Breast epithelium (tissue), 4 donors: ENCODE measurements at places on chromosomes 5 and 9. TPM values are rescaled to one million over a fixed set of nuclear protein-coding genes. Genes with fewer than 3 reads are reported as not detected.

The UBE2QL1 gene
- 1.8 TPM for total RNA-seq

The HMHB1 gene
- total RNA-seq, result not detected

The IFNA1 gene
- not detected for total RNA-seq

The ZDHHC11B gene
- 3.9 TPM for total RNA-seq

The CRB2 gene
- not detected for total RNA-seq

DNA sequence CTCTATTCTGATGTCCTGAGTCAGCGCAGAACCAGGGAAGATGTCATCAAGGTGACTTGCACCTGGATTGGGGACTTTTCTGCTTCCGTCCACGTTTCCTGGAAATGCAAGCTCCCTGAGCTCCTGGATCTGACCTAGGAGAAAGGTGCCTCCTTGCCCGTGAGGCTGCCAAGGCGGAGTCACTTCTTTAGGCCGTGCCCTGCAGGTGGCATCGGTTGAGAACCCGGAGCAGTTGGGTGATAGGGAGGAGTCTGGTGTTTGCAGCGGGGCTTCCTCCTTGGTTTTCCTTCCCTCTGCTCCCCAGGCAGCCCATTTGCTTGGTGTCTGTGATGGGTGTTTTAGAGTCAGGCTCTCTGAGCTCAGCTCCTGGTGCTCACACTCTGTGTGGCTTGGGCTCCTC lies 15.2 kb downstream of the NANS start:
- H3K36me3 ChIP-seq, result no peaks in the 10 kb centered on the region
- H3K4me1 ChIP-seq, result no peaks in the 10 kb centered on the region
- H3K4me3 ChIP-seq, result no peak overlapping the region
- peak overlapping the region; percentile 77 for H3K27ac ChIP-seq
- no peak for DNase-seq

DNA sequence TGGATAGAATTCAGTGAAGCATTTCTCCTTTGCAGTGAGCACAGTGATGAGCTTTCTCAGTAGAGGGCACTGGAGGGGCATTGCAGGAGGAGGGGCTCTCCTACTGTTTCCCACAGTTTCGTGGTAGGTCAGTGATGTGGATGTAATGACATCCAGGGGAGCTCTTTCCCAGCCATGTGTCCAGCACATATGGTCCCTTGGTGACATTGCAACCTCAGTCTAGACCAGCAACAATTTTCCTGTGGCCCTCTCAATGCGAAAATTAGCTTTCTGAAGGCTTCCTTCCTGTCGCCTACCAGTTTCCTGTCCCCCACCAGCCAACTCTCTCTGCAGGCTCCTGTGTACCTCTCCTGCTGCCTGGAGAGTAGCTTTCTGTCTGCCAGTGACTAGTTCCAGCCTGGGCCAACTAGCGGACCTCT lies 6.9 kb upstream of the PDCL start:
- no peaks in the 10 kb centered on the region for H3K27me3 ChIP-seq
- no peaks in the 10 kb centered on the region for H3K36me3 ChIP-seq
- no peak overlapping the region for H3K27ac ChIP-seq
- H3K4me3 ChIP-seq, result no peak overlapping the region
- no peaks in the 10 kb centered on the region for H3K4me1 ChIP-seq
- DNase-seq, result no peak

GRCh38 chr9:8980496-8981013 lies 1181.0 kb upstream of the DMAC1 start:
- no peak for DNase-seq
- no peaks in the 10 kb centered on the region for H3K4me1 ChIP-seq
- no peak overlapping the region for H3K4me3 ChIP-seq
- no peaks in the 10 kb centered on the region for H3K27me3 ChIP-seq

- peak overlapping the region; percentile 45 for H3K4me3 ChIP-seq
- peaks cover under 1% of the 10 kb centered on the region for H3K4me1 ChIP-seq
- H3K27ac ChIP-seq, result no peak overlapping the region
- H3K27me3 ChIP-seq, result peaks cover 16% of the 10 kb centered on the region
- H3K36me3 ChIP-seq, result no peaks in the 10 kb centered on the region
These were observed 8.0 kb downstream of the LRRC26 start for GRCh38 chr9:137161558-137162486.

- no peak overlapping the region for H3K4me3 ChIP-seq
- no peaks in the 10 kb centered on the region for H3K27me3 ChIP-seq
- no peak for DNase-seq
- H3K4me1 ChIP-seq, result peaks cover 2% of the 10 kb centered on the region
- H3K27ac ChIP-seq, result peak overlapping the region; percentile 46
These were observed 7.2 kb downstream of the FAM219A start for GRCh38 chr9:34451135-34451534.

DNA sequence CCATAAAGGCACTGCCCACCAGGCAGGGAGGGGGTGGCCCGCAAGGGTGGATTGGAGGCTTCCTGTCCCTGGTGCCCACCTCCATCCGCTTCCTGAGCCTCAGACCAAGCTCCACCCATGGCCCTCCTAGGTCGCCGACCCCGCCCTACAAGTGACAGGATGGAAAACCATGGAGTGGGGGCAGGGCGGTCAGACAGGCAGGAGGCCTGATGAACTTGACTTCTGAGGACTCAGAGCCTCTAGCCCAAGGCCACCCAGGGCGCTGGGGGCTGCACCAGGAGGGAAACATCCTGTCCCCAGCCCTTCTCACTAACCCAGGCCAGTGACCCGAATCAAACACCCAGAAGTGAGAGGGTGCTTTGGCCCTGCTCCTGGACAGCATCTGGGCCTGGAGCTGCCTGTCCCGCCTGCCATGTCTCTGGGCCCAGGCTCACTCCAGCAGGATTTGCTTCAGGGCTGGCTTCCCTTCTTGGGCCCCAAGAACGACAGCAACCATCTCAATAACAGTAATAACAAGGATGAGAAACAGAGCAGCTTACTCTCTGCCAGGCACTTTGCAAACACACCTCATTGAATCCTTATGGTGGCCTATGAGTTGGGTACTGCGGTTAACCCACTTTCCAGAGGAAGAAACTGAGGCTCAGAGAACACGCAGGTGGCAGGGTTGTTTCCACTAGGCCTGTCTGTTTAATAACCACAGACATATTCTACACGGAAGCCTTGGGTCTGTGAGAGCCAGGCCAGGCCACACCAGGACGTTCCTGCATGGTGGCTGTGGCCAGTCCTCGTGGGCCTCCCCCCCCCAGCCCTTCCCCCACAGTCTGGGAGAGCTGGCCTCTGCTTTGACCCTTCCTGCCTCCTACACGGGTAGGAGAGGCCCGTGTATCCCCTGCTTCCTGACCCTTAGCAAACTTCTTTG lies 4.4 kb upstream of the ST6GALNAC6 start:
- peaks cover 17% of the 10 kb centered on the region for H3K4me1 ChIP-seq
- no peak for DNase-seq
- H3K4me3 ChIP-seq, result no peak overlapping the region
- no peaks in the 10 kb centered on the region for H3K36me3 ChIP-seq

DNA sequence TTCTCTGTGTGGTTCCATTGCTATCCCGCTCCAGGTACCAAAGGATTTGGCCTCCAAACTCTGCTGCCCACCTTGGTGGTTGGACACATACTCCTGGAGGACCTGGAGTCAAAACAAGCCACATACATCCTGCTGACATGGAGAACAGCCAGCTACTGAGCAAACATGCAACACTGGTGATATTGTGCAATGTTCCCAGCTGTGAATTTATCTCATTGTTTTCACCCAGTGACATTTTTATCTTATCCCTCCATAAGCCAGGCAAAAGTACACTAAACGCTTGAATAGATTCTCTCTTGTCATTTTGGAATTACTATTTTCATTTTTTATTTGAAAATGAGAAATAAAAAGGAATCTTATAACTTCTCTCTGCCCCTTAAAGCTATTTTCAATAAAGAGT lies 11.1 kb upstream of the CTSL start:
- no peak overlapping the region for H3K27ac ChIP-seq
- no peak overlapping the region for H3K4me3 ChIP-seq
- no peaks in the 10 kb centered on the region for H3K27me3 ChIP-seq
- H3K4me1 ChIP-seq, result no peaks in the 10 kb centered on the region

DNA sequence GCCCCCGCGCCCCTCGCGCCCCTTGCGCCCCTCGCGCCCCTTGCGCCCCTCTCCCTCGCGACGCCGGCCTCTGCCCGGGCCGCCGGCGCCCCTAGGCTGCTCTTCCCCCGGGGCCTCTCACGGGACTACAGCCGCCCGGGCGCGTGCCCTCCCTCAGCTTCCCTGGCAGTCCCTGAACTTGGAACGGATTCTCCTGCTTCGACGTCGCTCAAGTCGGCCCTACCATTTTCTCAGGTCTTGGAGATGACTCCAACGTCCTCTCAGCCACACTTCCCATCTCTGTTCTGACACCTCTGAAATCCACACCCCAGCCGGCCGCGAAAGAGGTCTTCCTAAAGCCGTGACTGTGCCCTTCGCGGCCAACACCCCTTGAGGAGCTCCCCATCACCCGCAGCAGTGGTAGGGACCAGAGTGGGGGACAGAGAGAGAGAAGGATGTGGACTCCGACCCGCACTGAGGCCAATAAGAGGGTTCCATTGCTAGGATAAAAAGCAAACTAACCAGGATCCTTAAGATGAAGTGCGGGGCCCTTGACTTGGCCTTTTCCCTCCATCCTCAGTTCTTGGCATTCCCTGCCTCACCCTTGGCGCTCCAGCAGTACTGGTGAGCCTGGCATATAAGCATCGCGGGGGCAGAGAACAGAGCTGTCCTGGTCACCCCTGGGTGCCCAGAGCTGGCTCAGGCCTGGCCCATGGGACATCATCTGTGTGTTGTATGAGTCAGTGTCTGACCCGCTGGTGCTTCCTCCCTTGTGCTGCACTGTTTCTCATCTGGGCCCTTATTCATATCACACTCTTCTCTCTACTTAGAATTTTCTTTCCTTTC lies 38.6 kb upstream of the GARNL3 start:
- H3K4me3 ChIP-seq, result peak overlapping the region; percentile 76

DNA sequence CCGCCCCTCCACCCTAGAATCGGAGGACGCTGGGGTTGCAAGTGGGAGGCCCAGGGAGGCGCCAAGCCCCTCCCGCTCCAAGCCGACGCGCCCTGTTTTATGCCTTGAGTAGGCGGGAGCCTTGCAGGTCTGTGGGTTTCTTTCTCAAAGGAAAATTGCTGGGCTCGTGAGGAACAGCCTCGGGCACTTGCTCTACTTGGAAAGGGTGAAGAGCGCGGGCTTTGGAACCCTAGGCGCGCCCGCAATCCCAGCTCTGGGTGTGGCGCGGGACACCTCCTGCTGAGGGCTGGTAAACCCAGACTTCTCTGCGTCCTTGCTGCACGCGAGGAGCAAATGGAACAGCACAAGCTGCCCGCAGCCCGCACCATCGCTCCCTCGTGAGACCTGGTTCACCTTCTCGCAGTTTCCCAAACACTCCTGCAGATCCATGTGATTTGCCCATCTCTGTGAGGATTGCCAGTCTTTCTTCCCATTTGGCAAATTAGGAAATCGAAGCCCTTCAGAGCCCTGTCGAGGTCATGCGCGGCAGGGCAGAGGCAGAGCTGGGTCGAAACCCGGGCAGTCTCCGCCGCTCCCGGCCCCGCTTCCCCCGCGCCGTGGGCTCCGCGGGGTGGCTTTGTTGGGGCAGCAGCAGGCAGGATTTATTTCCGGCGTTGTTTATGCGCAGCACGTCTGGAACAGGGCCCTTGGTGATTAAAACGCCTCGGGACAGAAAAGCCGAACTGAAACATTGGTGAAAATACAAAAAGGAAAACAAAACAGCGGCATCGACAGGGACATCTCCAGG lies 98.4 kb upstream of the CPLX2 start:
- H3K27ac ChIP-seq, result no peak overlapping the region
- no peaks in the 10 kb centered on the region for H3K36me3 ChIP-seq
- DNase-seq, result no peak
- peak overlapping the region; percentile 41 for H3K4me3 ChIP-seq

DNA sequence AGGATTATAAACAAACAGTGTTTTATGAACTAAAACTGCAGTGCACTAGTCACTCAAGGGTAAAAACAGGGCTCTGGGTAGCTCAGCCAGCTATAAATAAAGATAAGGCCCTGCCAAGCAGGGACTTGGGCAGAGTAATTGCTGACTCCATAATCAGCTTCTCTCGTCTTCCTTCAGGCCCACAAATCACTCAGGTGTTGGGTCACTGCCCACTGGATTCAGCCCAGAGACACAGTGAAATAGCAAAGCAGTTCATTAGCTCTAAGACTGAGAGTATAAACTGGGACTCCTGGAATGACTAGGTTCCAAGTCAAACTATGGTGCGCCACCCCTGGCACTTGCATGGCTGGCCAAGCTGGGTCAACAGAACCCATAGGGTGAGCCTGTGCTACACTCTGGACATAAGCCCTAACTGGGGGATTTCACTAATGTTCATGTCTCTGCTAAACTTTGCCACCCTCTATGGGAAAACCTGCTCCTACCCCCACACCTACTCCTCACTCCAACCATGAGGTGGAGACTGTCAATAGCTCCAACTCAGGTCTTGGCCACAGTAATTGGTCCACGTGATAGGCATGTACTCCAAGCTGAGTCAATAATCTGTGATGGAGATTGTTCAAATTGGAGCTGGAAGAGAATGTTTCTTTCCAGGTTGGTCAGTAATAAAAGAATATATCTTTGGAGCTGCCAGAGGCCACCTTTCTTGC lies 158.5 kb downstream of the SLIT3 start:
- no peak overlapping the region for H3K4me3 ChIP-seq
- no peaks in the 10 kb centered on the region for H3K36me3 ChIP-seq
- H3K4me1 ChIP-seq, result no peaks in the 10 kb centered on the region
- no peak for DNase-seq
- H3K27me3 ChIP-seq, result no peaks in the 10 kb centered on the region

DNA sequence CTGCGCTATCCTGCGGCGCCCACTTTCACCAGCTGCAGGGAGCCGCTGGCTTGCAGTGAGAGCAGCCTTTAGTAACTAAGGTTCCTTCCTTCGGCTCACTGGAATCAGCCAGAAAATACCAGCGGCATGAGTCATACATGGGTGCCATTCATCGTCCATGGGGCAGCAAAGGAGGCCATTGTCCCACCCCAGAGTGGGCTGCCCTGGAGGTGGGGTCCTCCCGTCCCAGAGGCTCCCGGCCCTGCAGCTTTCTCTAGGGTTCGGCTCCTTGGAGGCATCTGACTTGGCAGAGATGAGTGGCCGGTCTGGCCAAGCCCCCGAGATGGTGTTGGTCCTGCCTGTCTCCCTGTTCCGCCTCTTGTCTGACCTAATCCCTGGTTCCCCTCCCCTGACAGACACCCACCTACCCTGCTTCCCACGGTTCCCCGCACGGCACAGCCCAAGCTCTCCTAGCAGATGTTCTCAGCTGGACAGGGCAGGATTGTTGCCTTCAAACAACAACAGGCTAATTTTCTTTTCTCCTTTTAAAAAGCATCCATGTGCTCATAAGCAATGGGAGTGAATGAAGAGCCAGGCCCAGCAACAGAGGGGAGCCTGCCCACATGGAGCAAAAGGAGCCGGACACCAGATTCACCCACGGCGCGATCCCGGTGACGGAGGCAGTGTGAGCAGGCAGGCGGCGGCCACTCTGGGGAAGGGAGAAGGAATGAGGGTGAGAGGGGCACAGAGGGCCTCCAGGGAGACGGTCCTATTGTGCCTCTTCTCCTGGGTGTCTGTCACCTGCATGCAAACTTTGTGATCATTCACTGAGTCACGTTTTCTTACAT lies 97.0 kb upstream of the COL5A1 start:
- H3K27ac ChIP-seq, result peak overlapping the region; percentile 78
- H3K36me3 ChIP-seq, result no peaks in the 10 kb centered on the region
- no peak overlapping the region for H3K4me3 ChIP-seq
- no peak for DNase-seq
- no peaks in the 10 kb centered on the region for H3K27me3 ChIP-seq
